ENCODE measurements at places on chromosomes 1 and 21. TPM values are rescaled to one million over a fixed set of nuclear protein-coding genes. Genes with fewer than 3 reads are reported as not detected.

GRCh38 chr1:222095606-222096475, 354.0 kb upstream of the DUSP10 start:
- no peak overlapping the region for H3K4me3 ChIP-seq
- H3K27ac ChIP-seq: no peak overlapping the region
- H3K27me3 ChIP-seq: peaks cover 7% of the 10 kb centered on the region
- H3K4me1 ChIP-seq: no peaks in the 10 kb centered on the region
- H3K36me3 ChIP-seq: no peaks in the 10 kb centered on the region
- peak; percentile 46 for DNase-seq

- H3K36me3 ChIP-seq: no peaks in the 10 kb centered on the region
- H3K27ac ChIP-seq: no peak overlapping the region
- H3K4me1 ChIP-seq: peaks cover 3% of the 10 kb centered on the region
- DNase-seq: no peak
- H3K27me3 ChIP-seq: peaks cover 13% of the 10 kb centered on the region
- H3K4me3 ChIP-seq: no peak overlapping the region
Measured at GRCh38 chr1:21550097-21550496, 40.9 kb downstream of the ALPL start.

- H3K27ac ChIP-seq: peak overlapping the region; percentile 96
- H3K4me3 ChIP-seq: peak overlapping the region; percentile 97
- no peaks in the 10 kb centered on the region for H3K36me3 ChIP-seq
- H3K4me1 ChIP-seq: peaks cover 44% of the 10 kb centered on the region
- DNase-seq: peak; percentile 66
Measured at GRCh38 chr1:5994713-5995621, 2.7 kb upstream of the NPHP4 start.

DNA sequence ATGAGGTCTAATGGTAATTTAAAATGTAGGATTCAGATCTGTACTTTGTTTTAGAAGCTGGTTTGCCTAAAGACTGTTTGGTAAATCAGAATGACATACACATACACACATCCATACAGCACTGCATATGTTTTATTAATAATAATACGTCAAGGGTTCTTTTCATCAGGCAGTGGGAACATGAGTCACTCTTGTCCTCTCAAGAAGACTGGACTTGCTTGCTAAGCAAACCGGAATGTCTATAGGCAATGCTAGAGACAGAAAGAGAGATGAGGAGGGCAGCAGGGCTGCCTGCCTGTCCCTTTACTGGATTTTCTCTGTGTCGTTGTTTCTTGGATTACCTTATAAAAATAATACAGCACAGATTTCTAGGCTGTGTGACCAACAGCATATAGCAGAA, 119.1 kb upstream of the GALNT2 start:
- DNase-seq: no peak
- H3K27me3 ChIP-seq: peaks cover 2% of the 10 kb centered on the region
- H3K27ac ChIP-seq: no peak overlapping the region
- H3K36me3 ChIP-seq: no peaks in the 10 kb centered on the region
- H3K4me3 ChIP-seq: no peak overlapping the region

DNA sequence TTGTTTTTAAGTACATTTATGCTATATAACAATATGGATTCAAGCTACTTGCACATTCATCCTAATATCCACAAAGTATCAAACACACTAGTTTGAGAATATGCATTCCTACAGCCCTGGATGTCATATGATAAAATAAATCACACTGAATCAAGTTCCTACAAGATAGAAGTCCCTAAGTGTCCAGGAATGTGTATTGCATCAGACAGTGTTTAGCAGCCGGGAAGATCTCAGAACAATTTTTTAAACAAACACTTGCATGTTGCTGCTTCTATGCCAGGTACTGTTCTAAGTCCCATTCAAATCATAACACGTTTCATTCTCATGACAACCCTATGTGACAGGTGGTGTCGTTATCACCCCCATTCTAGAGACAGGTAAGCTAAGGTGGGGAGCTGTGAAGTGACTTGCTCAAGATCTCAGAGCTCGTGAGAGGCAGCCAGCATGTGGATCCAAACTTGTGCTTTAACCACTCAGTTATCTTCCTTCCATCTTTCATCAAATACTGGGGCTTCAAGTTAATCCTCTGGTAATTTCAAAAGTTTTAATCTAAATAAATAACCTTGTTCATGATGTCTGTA, 68.3 kb upstream of the KIF26B start:
- no peak overlapping the region for H3K4me3 ChIP-seq
- no peak for DNase-seq
- no peak overlapping the region for H3K27ac ChIP-seq
- no peaks in the 10 kb centered on the region for H3K27me3 ChIP-seq
- H3K36me3 ChIP-seq: no peaks in the 10 kb centered on the region
- no peaks in the 10 kb centered on the region for H3K4me1 ChIP-seq

DNA sequence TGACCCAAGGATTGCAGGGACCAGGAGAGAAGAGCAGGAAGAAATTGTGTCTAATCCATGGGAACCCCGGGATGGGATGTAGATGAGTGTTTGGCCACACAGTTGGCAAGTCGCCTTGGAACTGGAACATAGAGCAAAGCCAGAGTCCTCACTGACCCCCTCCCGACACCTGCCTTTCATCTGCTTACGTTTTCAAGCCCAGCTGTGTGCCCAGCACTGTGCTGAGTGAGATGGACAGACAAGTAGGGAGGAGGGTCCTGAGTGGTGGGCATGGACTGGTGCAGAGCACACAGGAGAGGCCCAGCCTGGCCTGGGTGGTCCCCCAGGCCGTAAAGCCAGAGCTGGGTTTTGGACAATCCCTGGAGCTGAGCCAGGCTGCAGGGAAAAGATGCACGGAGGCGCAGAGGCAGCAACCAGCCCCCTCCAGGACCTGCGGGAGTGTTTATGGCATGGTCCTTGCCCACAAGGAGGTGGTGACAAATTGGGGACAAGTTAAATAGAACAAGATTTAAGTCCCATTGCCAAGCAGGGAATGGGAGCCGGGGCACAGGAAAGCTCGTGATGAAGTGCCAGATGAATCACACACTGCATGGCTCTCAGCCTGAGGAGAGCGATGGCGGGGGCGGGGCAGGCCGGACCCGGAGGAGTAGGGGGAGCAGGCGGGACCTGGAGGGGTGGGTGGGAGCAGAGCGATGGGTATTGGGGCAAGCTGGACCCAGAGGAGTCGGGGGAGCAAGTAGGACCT, 157.8 kb upstream of the VAMP3 start:
- no peak for DNase-seq
- no peaks in the 10 kb centered on the region for H3K36me3 ChIP-seq
- peaks cover 7% of the 10 kb centered on the region for H3K27me3 ChIP-seq
- no peak overlapping the region for H3K4me3 ChIP-seq
- H3K27ac ChIP-seq: no peak overlapping the region

- no peaks in the 10 kb centered on the region for H3K36me3 ChIP-seq
- H3K4me1 ChIP-seq: peaks cover 53% of the 10 kb centered on the region
Measured at GRCh38 chr1:93346421-93346993, 800 bp downstream of the DR1 start.

- peaks cover 42% of the 10 kb centered on the region for H3K4me1 ChIP-seq
- DNase-seq: no peak
- peaks cover 5% of the 10 kb centered on the region for H3K27me3 ChIP-seq
- H3K27ac ChIP-seq: no peak overlapping the region
- H3K4me3 ChIP-seq: peak overlapping the region; percentile 22
Measured at GRCh38 chr1:31708324-31708723, 4.5 kb upstream of the COL16A1 start.

GRCh38 chr1:29256394-29256793, 20.1 kb downstream of the PTPRU start:
- H3K36me3 ChIP-seq: no peaks in the 10 kb centered on the region
- H3K27me3 ChIP-seq: peaks cover 3% of the 10 kb centered on the region
- no peak overlapping the region for H3K4me3 ChIP-seq
- H3K27ac ChIP-seq: no peak overlapping the region
- H3K4me1 ChIP-seq: peaks cover 5% of the 10 kb centered on the region
- no peak for DNase-seq

DNA sequence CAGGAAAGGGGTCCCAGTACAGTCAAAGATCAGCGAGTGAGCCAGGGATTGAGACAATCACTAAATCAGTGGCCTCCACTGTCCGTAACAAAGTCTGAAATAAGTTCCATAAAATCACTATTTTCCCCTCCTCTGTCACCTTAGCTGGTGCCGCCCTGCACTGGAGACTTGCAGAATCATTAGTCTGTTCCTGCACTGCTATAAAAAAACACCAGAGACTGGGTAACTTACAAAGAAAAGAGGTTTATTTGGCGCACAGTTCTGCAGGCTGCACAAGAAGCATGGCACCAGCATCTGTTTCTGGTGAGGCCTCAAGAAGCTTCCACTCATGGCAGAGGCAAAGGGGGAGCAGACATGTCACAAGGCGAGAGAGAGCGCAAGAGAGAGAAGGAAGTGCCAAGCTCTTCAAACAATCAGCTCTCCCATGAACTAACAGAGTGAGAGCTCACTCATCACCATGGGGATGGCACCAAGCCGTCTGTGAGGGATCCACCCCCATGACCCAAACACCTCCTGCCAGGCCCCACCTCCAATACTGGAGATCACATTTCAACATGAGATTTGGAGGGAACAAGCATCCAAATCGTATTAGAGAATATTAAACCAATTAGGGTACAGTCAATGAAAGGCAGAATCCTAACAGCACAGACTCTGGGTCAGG, 129.8 kb upstream of the TIAM1 start:
- H3K4me3 ChIP-seq: no peak overlapping the region
- H3K4me1 ChIP-seq: no peaks in the 10 kb centered on the region
- no peak for DNase-seq
- H3K27ac ChIP-seq: no peak overlapping the region
- H3K36me3 ChIP-seq: no peaks in the 10 kb centered on the region

DNA sequence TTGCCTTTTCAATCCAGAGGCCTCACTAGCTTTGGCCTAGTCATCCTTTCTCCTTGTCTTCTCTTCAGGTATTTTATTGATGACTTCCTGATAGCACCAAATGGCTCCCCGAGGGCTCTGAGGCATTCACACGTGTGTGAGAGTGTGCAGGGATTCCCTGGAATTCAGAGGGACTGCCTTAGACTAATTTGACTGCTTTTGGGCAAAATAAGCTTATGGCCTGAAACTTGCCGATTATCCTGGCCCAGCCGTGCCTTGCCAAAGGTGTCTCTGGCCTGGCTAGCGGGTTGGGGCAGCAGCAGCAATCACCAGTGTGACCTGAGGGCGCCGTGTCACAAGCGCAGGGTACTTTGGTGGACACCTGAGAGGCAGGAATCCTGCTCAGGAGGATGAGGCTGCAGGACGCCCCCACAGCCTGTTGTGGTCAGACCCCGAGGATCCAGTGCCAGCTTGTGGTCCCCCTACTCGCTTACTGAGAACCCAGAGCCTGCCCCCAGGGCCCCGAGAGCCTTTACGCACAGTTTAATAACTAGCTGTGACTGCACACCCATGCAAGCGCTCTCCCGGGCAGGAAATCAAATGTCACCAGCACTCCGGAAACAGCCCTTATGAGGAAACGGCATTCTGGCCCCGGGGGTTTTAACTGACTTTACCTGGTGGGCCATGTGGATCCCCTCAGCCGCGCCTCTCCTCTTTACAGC, 62.8 kb upstream of the PDE9A start:
- no peaks in the 10 kb centered on the region for H3K36me3 ChIP-seq
- peaks cover 5% of the 10 kb centered on the region for H3K27me3 ChIP-seq
- DNase-seq: no peak

- no peak overlapping the region for H3K4me3 ChIP-seq
- H3K27me3 ChIP-seq: peaks cover 1% of the 10 kb centered on the region
- H3K4me1 ChIP-seq: peaks cover 4% of the 10 kb centered on the region
- H3K36me3 ChIP-seq: peaks cover 4% of the 10 kb centered on the region
Measured at GRCh38 chr1:234940841-234941240, 187.8 kb downstream of the TOMM20 start.

- H3K36me3 ChIP-seq: no peaks in the 10 kb centered on the region
- H3K27me3 ChIP-seq: peaks cover 12% of the 10 kb centered on the region
- no peak overlapping the region for H3K4me3 ChIP-seq
- DNase-seq: no peak
Measured at GRCh38 chr1:86757272-86757984, 53.1 kb downstream of the SH3GLB1 start.

GRCh38 chr1:227929751-227930472, 17.8 kb downstream of the WNT9A start:
- no peaks in the 10 kb centered on the region for H3K36me3 ChIP-seq
- no peak overlapping the region for H3K4me3 ChIP-seq
- H3K4me1 ChIP-seq: peaks cover 4% of the 10 kb centered on the region
- H3K27me3 ChIP-seq: peaks cover 2% of the 10 kb centered on the region
- no peak overlapping the region for H3K27ac ChIP-seq
- no peak for DNase-seq

DNA sequence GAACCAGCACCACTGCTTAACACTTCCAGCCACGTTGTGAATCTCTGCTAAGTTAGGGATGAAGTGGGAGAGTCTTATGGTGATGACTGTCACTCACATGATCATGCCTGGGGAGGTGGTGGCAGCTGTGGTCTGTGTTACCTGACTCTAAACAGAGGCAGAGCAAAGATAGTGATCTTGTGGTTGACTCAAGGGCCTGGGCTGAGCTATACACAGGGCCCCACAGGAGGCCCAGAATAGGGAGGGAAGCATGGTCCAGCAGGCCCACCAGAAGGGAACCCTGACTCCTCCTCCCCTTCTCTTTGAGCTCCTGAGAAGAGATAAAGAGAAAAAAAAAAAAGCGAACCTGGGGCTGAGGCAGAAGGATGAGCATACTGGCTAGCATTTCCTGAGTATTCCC, 55.0 kb downstream of the PLXNA2 start:
- no peak overlapping the region for H3K27ac ChIP-seq
- no peaks in the 10 kb centered on the region for H3K36me3 ChIP-seq
- no peaks in the 10 kb centered on the region for H3K4me1 ChIP-seq

DNA sequence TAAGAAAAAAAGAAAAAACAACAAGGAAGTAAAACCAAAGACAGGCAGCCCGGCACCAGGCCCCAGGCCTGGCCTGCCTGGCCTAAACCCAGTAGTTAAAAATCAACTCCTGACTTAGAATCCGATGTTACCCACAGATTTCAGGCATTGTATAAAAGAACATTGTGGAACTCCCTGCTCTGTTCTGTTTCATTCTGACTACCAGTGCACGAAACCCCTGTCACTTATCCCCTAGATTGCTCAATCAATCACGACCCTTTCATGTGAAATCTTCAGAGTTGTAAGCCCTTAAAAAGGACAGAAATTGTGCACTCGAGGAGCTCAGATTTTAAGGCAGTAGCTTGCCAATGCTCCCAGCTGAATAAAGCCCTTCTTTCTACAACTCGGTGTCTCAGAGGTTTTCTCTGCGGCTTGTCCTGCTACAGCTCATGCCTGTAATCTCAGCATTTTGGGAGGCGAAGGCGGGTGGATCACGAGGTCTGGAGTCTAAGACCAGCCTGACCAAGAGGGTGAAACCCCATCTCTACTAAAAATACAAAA, 15.6 kb upstream of the MYOCOS start:
- no peaks in the 10 kb centered on the region for H3K36me3 ChIP-seq
- no peak for DNase-seq
- H3K4me1 ChIP-seq: no peaks in the 10 kb centered on the region
- no peak overlapping the region for H3K4me3 ChIP-seq

- no peak overlapping the region for H3K27ac ChIP-seq
- DNase-seq: no peak
Measured at GRCh38 chr21:25963181-25963580, 207.4 kb downstream of the APP start.

- H3K27ac ChIP-seq: no peak overlapping the region
- no peaks in the 10 kb centered on the region for H3K36me3 ChIP-seq
Measured at GRCh38 chr1:222761083-222761482, 24.1 kb downstream of the FAM177B start.

Gene PTGS2
- polyA plus RNA-seq: 4.2 TPM

Gene CALML6
- polyA plus RNA-seq: not detected

Gene RHOU
- polyA plus RNA-seq: not detected

Gene UTS2
- 20.1 TPM for polyA plus RNA-seq

Gene OR2L8
- not detected for polyA plus RNA-seq

Gene LCE2C
- not detected for polyA plus RNA-seq

Gene MPL
- polyA plus RNA-seq: not detected

Gene CAMSAP2
- polyA plus RNA-seq: not detected

Gene PRAMEF17
- not detected for polyA plus RNA-seq

Gene KRTAP13-2
- polyA plus RNA-seq: not detected

Gene FAM72B
- not detected for polyA plus RNA-seq

Gene KCNJ6
- polyA plus RNA-seq: not detected

Gene ADGRL4
- polyA plus RNA-seq: not detected

Gene FCRL1
- polyA plus RNA-seq: 0.41 TPM
